ENCODE measurements at places on chromosomes 1 and 21.
A peak's percentile ranks its signal among the peaks of the same experiment; 100 is the strongest.

- DNase-seq, result no peak
Measured at GRCh38 chr1:209901211-209901610, 36.8 kb upstream of the SYT14 start.

DNA sequence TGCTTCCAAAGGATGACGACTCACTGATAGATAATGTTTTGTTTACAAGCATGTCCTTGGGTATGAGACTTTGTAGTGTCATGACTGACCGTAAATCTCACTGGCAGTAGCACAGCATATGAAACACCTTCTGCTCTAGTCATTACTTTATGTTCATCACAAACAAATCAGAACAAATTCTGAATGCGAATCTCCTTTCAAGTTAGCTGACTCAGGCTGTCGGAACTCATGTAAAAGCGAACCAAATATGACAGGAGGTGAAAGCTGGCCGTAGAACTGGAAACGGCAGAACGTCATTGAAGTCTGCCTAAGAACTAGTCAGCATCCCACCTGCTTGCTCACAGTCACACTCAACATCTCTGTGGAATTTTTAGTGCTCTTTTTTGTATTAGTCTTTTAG is 143.9 kb downstream of the RGS7 start:
- no peak for DNase-seq

GRCh38 chr1:165496501-165496900 is 47.3 kb upstream of the LRRC52 start:
- DNase-seq, result no peak

- DNase-seq, result no peak
Measured at GRCh38 chr1:180415985-180416633, 86.3 kb downstream of the ACBD6 start.

DNA sequence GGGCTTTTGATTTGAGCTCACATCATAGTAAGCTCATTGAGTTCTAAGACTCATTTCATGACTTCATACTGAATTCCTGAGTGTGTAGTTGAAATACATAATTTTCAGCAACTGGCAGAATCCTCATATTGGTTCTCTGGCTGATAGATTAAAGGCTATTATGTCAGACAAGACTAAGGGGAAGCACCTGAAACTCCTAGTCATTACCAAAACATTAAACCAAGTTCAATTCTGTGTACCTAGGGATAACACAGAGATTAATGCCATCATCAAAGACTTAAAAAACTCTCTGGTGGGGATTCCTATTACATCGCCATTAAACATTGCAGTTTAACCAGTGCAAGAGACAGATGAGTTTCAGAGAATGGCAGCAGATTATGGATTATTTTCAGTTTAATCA is 339.1 kb downstream of the PTPRC start:
- no peak for DNase-seq

DNA sequence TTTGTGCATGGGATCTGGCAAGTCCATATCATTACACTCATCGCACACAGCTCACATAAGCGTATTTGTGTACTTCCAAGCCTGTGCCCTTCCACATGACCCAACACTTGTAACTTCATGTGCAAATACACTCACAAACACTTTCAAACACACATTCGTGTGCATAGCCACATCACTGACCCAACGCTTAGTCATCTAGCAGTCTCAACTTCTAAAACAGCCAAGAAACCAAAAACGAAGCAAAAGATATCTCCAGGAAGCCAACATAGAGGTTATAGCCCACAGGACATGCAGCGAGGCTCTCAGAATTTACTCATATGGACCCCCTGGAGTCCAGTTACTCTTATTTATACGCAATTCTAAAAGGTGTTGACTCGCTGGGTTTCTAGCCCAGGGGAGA is 10.9 kb upstream of the GOLT1A start:
- no peak for DNase-seq

- no peak for DNase-seq
Measured at GRCh38 chr1:70003211-70003908, 202.0 kb downstream of the LRRC40 start.

GRCh38 chr1:190169311-190170067 is 308.2 kb downstream of the BRINP3 start:
- DNase-seq, result no peak

- DNase-seq, result no peak
Measured at GRCh38 chr21:34612557-34612956, 2.4 kb downstream of the RCAN1 start.

GRCh38 chr1:15848143-15848928 is 829 bp downstream of the SPEN start:
- DNase-seq, result peak; percentile 63

DNA sequence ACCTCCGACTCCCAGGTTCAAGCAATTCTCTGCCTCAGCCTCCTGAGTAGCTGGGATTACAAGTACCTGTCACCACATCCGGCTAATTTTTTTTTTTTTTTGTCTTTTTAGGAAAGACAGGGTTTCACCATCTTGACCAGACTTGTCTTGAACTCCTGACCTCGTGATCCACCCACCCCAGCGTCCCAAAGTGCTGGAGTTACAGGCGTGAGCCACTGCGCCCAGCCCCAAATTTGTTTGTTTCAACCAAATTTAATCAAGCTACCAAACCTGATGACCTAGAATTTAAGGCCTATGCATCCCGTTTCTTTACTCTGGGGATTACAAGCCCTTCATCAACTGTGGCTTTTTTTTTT is 58.3 kb upstream of the TBX15 start:
- no peak for DNase-seq

GRCh38 chr21:29224006-29224405 is 74.7 kb upstream of the BACH1 start:
- no peak for DNase-seq

GRCh38 chr1:19412654-19413053 is 72.7 kb downstream of the CAPZB start:
- no peak for DNase-seq

DNA sequence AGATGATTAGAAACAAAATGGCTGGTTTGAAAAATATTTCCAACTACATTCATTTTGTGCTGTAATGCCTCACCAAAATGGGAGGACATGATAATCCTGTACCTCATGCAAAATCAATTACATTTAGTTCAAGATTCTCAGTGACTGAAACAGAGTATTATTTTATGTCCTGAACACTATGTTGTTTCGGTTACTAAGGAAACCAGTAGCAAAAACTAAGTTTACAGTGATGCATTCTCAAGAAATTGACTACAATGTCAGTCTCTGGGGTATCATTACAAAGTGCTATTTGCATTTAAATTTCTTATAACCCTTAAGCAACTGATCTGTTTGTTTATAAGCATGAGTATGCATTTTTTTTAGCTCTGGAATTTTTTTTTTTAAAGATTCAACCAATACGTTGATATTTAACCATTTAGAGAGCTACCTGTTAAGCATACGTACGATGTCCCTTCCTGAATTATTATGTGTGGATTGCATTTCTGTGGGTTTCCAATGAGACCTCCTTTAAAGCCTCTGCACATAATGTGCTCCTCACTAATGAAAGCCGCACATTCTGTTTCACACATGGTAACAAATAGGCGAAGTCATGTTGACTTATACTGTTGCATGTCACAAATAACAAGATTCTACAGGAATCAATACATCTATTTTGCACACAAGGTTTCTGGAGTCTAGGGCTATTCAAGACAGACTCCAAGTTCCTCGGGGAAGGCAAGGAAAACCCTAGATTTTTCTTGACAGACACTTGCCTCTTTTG is 1035.7 kb downstream of the ADGRL2 start:
- DNase-seq, result no peak

GRCh38 chr1:173505391-173505790 is 28.3 kb downstream of the PRDX6 start:
- no peak for DNase-seq

DNA sequence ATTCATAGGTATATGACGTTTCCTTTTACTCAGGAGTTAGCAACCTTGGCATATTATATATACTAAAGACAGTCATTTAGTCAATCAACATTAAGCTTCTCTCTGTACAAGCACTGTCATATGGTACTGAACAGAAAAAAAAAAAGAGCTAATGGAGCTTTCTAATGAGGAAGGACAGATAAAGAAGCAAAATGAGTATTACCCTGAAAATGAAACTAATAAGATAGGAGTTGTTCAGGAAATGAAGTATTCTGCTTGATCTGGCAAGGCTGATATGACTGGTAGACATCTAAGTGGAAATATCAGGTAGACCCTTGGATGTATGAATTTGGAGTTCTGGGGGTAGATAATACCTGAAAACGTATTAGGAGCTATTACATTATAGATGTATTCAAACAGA is 4.3 kb upstream of the IKBKE start:
- no peak for DNase-seq

DNA sequence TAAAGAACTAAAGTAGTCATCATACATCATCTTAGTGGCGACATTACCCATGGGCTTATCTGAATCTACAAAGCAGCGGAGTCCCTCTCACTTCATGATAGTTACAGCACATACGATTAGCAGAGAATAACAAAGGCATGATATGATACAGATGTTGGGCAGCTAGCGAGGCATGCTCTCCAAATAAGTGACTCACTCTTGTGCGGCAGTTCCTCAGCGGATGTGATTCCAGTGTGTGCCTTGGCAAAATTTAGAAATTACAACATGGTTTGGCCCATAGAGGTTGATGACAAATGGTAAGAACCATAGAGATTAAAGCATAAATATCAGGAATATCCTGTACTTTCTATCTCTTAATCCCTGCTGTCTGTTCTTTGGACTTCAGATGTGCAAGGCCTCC is 48.1 kb upstream of the PAXBP1 start:
- DNase-seq, result no peak

DNA sequence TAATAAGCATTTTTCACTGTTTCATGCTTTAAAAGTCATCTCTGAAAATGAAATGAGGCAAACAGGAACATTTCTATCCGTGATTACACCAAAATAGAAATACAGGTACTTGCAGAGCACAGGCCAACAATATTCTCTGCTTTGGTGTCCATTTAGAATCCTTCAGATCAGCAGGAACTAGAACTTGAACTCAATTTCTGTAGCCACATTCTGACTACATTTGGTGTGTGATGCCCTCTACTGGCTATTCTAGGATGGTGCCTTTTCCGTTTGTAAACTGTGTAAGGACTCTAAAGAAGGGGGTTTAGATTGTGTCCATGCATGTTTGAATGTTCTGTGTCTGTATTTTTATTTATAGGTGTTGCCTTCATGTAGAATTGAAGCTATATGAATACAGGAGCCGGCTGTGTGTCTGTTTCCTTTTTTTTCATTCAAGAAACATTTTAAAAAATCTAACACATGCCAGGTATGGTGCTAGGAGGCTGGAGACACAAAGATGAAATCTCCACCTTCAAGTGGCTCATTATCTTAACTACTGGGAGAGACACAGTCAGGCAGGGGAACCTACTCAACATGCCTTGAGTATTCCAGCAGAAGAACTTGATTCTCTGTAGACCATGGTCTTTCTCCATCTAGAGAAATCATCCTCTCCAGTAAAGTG is 7.6 kb upstream of the ZNF326 start:
- DNase-seq, result peak; percentile 47

DNA sequence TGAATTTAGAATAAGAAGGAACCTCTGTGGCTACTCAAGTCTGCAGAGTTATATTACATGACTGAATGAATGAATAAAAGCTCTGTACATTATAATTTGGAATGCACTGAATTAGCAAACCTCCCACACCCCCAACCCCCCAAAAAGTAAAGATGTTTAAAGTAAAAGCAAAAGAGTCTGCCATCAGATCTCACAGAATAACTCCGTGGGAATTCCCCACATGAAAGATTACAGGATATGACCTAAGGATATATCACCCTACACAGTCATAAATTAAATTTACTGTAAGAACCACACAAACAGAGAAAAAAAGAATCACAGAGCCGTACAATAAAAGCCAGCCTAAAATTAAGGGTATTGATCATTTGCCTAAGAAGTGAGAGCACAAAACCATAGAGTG is 587.3 kb downstream of the PTPRC start:
- DNase-seq, result peak; percentile 48

- DNase-seq, result no peak
Measured at GRCh38 chr1:5368201-5368600, 624.0 kb downstream of the NPHP4 start.

DNA sequence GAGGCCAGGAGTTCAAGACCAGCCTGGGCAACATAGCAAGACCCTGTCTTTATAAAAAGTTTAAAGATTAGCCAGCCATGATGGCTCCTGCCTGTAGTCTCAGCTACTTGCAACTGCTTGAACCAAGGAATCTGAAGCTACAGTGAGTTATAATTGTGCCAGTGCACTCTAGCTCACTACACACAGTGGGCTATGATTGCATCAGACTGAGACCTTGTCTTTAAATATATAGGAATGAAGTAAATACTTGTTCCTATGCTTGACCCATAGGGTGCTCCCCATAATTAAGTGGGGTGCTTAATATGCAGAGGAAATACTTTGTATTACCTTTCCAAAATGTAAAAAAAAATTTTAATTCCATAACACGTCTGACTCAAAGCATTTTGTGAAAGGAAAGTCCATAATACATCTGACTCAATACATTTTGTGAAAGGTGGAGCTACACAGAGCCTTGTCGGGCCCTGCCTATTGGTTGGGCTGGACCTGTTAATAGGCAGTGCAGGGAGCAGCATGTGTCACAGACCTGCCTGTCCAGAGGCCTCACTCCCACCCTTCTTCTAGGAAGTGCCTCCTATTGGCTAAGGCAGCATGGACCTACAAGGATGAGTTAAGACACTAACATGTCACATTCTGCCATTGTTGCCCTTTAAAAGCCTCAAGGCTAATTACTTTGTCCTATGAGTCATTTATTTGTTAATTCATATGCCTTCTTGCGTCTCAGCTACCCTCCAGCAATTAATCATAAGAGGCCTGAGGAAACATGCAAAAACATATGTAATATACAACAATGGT is 33.6 kb downstream of the CD58 start:
- no peak for DNase-seq

- no peak for DNase-seq
Measured at GRCh38 chr1:8374812-8375211, 56.9 kb downstream of the SLC45A1 start.

DNA sequence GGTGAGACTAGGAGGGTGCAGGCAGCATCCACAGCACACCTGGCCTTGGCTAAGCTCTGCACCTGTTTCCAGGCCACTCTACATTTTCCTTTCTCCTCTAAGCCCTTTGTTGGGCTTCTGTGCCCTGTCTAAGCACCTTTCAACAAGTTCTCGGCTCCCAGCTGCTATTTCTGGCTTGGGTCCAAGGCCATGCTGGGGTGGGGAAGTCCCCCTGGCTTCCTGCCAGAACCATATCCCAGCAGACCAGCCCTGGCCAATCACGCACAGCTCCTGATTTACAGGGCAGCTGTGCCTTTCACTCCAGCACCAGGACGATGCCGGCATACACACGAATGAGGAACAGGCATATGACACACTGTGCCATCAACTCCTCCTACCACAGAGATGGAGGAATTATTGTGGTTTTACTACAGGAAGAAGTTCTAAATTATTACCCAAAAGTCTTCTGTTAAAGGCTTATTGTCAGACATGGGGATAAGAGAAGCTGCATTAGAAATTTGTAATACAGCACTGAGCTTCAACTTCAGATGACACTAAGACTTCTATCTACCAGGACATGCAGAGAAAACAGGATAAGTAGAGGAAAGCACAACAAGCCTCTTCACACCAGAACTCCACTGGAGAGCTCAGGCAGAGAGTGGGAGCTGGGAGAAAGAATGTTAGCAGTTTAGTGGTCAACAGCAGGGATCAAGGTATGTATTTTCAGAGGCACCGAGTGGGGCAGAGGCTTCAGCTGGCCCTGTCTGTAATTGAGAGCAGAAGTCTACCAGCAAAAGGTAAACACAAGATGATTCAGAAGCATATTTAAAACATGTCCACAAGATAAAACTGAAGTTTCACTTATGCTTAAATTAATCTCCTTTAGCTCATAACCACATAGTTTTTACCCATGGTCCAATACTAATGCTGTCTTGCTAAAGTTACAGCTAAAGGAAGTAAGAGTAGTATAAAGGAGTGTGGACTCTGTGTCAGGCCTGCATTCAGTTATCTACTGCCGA is 37.4 kb downstream of the TRIT1 start:
- DNase-seq, result peak; percentile 81
